ENCODE measurements at places on chromosomes 4 and X. TPM values are rescaled to one million over a fixed set of nuclear protein-coding genes. Genes with fewer than 3 reads are reported as not detected.

- DNase-seq: no peak
These were observed 27.4 kb downstream of the PRSS12 start for GRCh38 chr4:118325431-118325830.

The P2RY4 gene
- total RNA-seq: 0.87 TPM

The GAGE2A gene
- total RNA-seq: not detected

- no peak for DNase-seq
These were observed 12.2 kb upstream of the RAP1GDS1 start for GRCh38 chr4:98248934-98249333.

DNA sequence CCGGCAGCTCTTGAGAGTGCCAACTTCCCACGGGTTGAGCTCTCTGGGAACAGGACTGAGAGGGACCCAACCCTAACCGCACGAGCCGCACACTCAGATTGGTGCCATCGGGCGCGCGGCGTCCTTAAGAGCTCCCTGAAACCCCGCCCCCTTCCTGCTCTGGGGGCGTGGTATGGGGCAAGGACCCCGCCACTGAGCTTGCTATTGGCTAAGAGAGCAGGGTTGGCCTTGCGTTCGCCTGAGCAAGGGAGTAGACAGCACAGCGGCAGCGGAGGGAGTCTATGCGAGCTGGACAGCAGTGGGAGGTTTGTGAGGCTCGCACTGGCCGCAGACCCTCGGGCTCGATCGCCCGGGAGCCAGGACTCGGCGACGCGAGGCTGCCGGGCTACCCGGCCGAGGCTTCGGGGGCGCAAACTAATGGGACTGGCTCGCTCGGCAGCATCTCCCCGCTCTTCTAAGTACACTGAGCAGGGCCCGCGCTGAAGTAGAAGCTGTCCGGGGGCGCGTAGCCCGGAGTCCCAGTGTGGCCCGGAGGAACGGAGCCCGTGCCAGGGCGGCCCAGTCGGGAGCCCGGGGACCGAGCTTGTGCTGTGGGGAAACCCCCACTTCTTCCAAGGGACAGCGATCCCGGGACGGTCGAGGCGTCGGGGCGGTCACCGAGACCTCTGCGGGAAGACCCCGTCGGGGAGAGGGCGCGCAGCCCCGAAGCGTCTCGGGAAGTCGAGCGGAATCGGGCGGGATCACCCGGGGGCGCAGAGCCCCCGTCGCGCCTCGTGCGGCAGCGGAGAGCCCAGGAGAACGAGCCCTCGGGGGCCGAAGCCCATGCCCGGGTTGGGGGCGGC, at the start of gene EFNB1:
TSS of gene EFNB1 (plus strand) at position 282 of the 842 bp plus-strand sequence. CDS start 756 bp downstream, outside the sequence.
- peak; percentile 96 for DNase-seq

The SHROOM3 gene
- 58.8 TPM for total RNA-seq

The ELF4 gene
- 21.1 TPM for total RNA-seq

DNA sequence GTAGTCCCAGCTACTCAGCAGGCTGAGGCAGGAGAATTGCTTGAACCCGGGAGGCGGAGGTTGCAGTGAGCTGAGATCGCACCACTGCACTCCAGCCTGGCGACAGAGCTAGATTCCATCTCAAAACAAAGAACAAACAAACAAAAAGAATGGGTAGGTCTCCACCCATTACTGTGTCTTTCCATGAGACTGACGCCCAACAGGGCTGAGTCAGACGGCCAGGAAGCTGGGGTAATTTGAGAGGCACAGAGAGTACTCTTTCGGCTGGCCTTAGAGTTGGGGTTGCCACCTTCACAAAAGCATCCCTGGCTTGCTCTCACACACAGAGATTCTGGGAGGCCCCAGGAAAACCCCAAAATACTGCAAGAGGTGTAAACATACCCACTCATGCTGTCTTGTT, 72.0 kb upstream of the DHRSX start:
- no peak for DNase-seq

Data from hepatocyte (in vitro differentiated cells).